ENCODE measurements at places on chromosomes 4 and X. TPM values are rescaled to one million over a fixed set of nuclear protein-coding genes. Genes with fewer than 3 reads are reported as not detected.

- DNase-seq: no peak
Observed at GRCh38 chr4:121076416-121076815, 4.1 kb upstream of the NDNF start.

- DNase-seq: no peak
Observed at GRCh38 chr4:26150948-26151347, 169.9 kb upstream of the RBPJ start.

- no peak for DNase-seq
Observed at GRCh38 chr4:184315675-184316359, 98.1 kb upstream of the ENPP6 start.

DNA sequence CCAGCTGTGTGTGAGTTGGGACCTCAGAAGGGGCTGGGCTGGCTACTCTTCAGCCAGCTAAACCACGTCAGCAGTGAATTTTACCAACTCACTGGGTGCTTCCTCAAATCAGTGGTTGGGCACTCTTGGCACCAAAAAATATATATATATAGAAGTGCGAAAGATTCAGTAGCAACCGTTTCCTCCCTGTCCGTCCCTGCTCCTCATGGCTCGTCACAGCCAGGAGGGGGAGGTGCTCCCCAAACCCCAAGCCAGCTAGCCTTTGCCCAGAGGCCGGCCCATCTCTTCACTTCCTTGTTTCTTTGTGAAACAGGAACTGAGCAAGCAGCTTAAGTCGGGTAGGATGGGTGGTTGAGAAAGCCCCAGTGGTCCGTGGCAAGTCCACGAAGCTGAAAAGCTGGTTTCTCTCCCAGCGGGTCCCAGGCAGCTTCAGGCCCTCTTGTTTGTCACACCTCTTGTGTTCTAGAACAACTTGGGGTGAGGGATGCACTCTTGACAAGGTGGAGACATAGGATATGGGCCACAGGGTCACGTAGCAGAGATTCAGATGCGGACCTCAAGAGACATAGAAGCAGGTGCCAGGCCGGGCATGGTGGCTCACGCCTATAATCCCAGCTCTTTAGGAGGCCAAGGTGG lies 6.8 kb upstream of the SASH3 start:
- peak; percentile 60 for DNase-seq

GRCh38 chr4:154044742-154045485 lies 256.0 kb upstream of the SFRP2 start:
- no peak for DNase-seq

- no peak for DNase-seq
Observed at GRCh38 chr4:2266181-2266580, 4.3 kb upstream of the MXD4 start.

DNA sequence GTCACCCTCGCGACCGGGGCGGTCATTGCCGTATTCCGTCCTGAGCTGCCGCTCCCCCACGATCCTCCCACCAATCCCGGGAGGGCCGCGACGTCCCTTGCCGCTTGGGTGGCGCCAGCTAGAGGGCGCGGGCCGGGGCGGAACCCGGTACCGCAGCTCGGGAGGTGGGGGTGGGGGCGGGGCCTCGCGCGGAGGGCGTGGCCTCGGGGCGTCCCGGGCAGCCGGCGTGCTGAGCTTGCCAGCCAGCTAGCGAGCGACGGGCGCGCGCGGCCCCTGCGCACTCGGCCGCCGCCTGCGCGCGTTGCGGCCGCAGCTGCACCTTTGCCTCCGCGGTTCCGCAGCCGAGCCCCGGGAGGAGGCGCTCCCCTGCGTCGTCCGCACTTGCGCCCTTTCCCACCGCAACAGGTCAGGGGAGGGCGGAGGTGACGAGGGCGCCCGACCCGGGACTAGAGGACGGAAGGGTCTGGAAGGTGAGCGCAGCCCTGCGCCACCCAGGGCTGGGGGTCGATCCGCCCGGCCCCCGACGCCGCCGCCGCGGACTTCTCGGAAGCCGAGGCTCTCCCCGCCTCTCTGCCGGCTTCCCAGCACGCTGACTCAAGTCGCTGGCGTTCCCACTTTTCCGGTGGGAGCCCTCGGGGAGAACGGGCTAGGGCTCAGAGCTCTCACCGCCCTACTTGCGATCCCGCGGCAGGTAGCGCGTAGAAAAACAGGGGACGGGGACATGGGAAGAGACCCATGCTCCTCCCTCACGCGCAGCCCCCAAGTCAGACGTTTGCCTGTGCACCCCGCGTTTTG lies at the start of gene AFF1:
Gene AFF1, plus strand, starts transcription at position 241 of the 795 bp plus-strand sequence. CDS start 13,523 bp downstream, outside the sequence.
- peak; percentile 97 for DNase-seq

GRCh38 chr4:41655177-41655576 lies 93.3 kb downstream of the PHOX2B start:
- no peak for DNase-seq

DNA sequence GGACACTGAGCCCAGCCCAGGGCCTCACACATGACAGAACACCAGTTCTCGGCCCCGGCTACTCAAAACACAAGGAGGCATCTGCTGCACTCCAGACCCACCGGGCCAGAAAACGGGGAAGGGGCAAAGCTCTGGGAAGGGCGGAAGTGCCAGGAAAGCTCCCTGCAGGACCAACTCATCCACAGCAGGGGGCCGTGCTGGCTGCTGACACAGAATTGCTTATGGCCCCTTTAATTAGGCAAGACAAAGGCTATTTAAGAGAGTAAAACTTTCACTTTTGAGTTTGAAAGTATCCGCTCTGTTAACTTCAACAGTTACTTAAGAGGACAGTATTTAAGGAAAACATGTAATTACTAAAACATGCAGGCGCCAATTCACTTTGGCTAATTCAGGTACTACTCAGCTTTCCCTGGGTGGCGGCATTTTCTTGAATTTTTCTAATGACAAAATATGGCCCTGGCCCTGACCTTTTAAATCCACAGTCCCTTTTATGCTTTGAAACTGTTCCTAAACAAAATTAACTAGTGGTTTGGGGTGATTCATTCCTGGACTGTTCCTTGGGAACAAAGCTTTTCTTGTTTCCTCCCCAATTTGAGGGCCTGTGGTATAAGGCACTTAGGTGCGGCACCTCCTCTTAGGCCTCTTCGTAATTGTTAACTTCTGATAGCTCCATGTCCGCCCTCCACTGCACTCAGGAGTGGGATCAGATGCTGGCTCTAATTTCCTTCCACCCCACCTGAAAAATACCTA lies 40.4 kb downstream of the NSG1 start:
- DNase-seq: no peak

- DNase-seq: no peak
Observed at GRCh38 chr4:113901994-113902787, 77.3 kb downstream of the ARSJ start.

The JADE3 gene
- total RNA-seq: 1.8 TPM

The UGT2B7 gene
- not detected for total RNA-seq

The SASH3 gene
- 31.0 TPM for total RNA-seq

The AADAT gene
- 19.7 TPM for total RNA-seq

The PWWP3B gene
- total RNA-seq: not detected

The SLC2A9 gene
- 6.2 TPM for total RNA-seq
